ENCODE measurements at places on chromosomes 4 and X.

DNA sequence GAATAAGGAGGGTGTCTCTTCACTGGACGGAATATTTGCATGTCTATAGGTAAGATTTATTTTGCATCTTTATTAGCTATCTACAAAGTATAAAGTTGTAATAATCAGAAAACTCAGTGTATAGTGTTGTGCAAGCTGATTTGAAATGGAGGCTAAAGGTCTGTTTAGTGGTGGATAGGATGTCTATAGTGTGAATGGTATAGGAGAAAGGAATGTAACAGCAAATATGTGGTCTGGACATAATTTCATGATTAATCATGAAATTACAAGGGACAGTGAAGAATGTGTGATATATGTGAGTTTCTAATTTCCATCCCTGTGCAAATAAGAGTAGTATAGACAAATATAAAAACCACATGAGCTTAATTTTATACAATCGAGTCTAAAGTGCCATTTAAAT, 79.3 kb upstream of the CAMK2D start:
- DNase-seq = no peak

DNA sequence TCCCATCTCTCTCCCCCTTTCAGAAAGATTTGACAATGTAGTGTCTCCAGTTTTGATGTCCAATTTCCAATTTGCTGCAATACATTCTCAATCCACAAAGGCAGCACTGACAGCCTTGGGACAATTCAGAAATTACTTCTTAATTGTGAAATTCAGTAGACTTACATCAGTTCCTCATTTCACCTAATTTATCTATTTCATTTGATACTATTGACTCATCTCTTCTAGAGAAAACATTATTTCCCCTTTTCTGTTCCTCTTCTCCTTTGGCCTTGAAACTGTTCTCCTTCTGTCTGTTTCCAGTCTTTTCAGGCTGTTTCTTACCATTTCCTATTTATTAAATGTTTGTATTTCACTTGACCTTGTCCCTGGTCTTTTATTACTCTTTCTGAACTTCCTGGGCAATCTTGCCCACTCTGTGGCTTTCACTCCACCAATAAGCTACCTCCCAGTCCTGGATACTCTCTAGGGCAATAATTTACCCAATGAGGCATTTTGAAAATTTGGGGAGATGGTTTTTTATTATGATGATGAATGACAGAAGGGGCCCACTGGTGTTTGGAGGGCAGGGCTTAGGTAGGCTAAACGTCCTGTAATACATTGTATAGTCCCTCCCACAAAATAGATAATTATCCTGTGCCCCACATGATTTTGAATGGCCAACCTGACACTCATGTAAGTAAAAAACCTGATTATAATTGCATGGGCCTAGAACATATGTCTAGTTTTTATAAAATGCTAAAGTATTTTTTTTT, 498.0 kb upstream of the BOD1L1 start:
- no peak for DNase-seq

- no peak for DNase-seq
These were observed 664.0 kb upstream of the PCDH7 start for GRCh38 chr4:30056016-30056766.

DNA sequence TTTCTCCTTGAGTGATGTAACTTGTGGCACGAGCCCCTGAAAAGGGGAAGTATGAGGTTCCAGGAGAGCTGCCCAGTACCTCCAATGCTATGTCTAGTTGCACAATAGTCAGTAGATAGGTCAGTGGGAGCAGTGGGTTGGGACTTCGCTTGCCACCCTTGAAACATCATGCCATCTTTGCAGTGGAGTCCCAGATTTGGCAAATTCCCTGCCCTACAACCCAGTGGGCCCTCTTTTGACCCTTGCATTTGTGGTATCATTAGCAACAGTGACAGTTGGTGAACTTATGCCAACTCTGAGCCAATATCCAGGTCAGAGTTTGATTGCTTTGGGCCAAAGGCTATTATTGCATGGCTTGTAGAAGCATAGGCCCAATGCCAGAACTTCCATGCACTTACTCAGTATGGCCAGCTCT, 12.3 kb downstream of the FHL1 start:
- no peak for DNase-seq

Data from stimulated activated CD4-positive, alpha-beta T cell treated with anti-CD3 and anti-CD28 coated beads, Interleukin-12 subunit alpha, Interleukin-12 subunit beta, amount 100 ng/mL, for 24 hours (primary cell).